ENCODE measurements at places on chromosomes 12 and 14.
A peak's percentile ranks its signal among the peaks of the same experiment; 100 is the strongest.

GRCh38 chr12:78970041-78970440, 105.5 kb downstream of the SYT1 start:
- no peak for DNase-seq

DNA sequence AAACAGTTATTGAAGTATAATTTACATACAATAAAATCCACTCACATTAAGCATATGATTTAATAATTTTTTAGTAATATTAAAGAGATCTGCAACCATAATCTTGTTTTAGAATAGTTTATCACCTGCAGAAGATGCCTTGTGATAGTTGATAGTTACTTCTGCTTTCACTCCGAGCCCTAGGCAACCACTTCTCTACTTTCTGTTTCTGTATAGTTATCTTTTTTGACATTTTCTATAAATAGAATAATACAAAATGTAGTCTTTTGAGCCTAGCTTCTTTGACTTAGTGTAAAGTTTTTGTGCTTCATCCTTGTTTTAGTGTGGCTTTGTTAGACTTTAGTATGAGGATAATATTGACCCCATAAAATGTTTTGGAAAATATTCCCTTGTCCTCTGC, 111.0 kb downstream of the MNAT1 start:
- no peak for DNase-seq

DNA sequence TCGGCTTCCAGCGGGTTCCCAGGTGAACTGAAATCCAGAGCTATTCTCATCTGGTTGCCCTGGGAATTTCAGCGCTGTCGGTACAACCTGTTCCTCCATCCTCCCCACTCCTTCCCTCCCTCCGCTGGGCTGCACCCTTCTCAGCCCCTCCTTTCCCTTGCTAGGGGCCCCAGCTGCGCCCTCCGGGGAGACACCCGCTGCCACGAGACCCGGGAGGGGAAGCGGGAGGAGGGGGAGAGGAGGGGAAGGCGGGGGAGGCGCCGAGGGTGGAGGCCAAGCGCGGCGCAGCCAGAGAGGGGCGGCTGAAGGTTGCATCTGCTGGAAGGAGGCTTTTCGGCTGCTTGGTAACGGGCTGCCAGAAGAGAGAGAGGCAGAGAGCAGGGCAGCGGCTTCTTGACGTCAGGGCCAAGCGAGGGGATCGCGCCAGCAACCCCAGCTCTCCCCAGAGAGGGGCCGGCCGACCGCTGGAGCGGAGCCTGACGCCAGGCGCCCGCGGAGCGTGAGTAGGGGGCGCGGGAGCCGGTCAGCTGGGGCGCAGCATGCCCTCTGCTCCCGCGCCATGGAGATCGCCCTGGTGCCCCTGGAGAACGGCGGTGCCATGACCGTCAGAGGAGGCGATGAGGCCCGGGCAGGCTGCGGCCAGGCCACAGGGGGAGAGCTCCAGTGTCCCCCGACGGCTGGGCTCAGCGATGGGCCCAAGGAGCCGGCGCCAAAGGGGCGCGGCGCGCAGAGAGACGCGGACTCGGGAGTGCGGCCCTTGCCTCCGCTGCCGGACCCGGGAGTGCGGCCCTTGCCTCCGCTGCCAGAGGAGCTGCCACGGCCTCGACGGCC, at the start of gene KCNA5:
TSS of gene KCNA5 (plus strand) at position 291 of the 831 bp plus-strand sequence. CDS start at position 560, 269 bp downstream.
- DNase-seq, result peak; percentile 42

DNA sequence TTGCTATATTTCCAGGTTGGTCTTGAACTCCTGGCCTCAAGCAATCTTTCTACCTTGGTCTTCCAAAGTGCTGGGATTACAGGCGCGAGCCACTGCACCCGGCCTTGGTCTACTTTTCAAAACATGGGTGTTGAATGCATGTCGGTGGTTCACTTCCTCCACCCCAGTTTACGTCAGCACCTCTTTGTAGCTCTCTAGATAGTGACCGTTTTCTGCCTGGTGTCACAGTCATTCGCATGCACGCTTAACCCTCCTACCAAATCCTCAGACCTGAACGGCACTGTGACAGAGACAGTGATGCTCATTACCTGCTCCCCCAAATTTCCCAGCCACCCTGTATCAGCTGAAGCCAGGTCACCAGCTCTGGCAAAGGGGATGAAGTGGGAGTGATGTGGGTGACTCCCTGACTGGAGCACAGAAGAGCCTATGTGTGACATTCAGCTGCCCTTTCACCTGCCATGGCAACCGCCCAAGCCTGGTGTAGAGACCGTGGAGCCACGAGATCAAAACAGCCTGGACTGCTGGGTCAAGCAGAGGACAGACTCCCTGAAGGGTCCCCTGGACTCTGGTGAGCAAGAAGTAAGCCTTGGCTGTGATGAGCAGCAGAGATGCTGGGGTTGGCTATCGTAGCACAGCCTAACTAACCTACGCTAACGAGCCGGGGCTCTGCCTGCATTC, 66.2 kb upstream of the GPR68 start:
- no peak for DNase-seq

GRCh38 chr12:15931590-15932053, 20.5 kb downstream of the DERA start:
- peak; percentile 78 for DNase-seq

DNA sequence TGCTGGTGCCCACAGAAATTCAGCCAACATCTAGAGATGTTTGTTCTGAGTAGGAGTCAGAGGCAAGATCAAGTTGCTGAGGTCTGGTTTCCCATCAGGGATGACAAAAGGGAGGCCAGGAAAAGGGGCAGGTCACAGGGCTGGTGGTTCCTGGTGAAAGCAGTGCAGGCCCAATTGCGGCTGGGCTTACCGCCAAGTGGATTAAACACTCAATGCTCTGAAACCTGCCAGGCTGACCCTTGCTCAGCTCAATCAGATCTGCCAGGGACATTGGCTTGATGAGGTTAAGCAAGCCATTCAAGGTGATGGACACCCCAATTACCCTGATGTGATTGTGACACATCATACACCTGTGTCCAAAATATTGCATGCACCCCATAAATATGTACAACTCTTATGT, 5.5 kb upstream of the OAS1 start:
- no peak for DNase-seq

DNA sequence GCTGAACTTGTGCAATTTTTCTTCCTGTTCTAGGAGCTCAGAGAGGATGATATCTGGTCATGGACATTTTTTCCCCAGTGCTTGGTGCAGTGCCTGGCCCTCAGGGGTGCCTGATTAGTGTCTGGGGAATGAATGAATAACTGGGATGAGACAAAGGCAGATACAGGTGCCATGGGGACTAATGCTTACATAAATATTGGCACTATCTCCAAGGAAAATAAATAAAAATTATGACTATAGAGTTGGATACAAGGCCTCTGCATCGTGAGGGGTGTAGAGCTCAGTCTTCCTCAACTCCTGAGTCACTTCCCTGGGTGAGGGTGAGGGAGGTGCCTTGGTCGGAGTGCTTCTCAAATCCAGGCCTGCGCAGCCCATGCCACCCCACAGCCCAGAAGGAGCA, 188.6 kb downstream of the KCNA5 start:
- no peak for DNase-seq

GRCh38 chr12:27554421-27555186, 30.6 kb downstream of the PPFIBP1 start:
- DNase-seq, result no peak

- DNase-seq, result peak; percentile 61
Measured at GRCh38 chr12:48814262-48815125, 3.8 kb upstream of the CACNB3 start.

DNA sequence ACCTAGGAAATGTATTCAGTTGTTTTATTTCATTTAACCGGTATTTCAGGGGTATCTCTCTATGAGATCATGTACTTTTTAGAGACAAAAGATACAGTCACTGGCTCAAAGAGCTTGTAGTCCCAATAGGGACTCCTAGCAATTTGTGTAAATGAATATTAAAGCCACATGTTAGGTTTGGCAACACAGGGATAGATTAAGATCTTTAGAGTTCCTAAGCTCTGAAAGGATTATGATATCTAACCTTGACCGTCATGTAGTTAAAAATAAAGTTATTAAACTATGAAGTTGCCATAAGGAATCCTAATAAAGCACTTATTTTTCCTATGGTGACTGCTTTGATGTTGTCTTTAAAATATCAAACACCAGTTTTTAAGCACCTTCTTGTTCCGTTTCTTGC, 100.4 kb upstream of the FGD4 start:
- DNase-seq, result peak; percentile 7

GRCh38 chr12:119115296-119115905, 63.3 kb upstream of the HSPB8 start:
- DNase-seq, result peak; percentile 26

- DNase-seq, result no peak
Measured at GRCh38 chr14:74906925-74907521, 16.0 kb downstream of the RPS6KL1 start.

DNA sequence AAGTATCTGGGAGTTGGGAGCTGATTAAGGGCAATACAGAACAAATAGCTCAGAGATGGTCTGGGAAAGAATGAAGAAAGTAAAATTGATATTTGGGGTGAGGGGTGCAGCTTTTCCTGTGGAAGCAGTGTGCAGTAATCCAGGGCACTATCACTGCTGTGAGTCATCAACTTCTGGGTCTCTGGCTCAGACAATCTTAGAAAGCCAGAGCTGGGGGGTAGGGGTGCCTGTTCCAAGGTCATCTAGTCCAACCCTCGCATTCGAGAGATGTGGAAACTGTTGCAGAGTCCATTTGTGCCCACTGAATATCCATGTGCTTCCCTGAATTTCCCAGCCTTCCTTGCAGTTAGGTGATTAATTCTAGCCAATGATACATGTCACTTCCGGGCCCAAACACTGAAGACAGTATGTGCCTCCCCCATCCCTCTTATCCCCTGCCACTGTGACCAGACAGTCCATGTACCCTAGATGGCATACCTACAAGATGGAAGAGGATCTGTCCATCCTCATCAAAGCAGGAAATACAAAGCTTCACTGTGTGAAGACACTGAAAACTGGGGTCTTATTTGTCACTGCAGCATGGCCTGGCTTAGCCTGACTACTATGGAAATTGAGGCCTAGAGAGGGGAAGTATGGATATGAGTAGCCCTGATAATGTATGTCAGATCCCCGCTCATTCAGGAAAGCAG, 51.9 kb downstream of the ZFP36L1 start:
- no peak for DNase-seq

GRCh38 chr14:66432334-66432733, 53.8 kb upstream of the CCDC196 start:
- DNase-seq, result no peak

DNA sequence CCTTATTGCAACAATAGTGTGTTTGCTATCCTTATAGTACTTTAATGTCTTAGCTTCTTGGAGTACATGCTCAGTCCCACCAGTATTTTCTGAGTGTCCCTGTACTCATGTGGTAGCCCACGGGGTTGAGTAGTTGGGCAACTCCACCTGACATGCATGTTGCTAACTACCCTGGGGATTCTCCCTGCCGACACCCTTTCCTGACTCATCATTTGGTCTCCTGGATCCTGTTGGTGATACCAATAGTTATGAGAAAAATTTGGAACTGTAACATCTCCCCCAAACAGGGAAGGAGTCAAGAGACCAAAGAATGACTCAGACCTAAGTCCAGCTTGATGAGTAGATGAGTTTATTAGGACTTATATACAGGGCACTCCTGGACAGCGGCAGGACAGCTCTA, 101.6 kb downstream of the BRMS1L start:
- no peak for DNase-seq

GRCh38 chr12:2960996-2961616, 1.9 kb downstream of the TEAD4 start:
- DNase-seq, result no peak

DNA sequence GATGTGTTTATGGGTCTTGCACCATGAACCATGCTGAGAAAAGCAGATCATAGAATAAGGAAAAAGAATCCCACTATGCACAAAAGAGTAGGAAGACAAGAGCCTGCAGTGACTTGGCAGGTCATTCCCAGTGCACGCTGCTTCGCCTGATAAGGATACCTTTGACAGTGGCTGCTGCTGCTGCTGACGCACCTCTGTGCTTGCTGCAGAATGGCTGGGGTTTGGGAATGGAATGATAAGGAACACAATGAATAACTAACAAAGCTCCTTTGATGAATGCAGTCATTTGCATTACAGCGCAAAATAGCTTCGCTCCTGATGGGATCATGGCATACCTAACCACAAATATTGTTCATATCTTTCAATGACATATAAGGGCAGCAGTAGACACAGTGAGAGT, 278.7 kb downstream of the PDZRN4 start:
- no peak for DNase-seq

DNA sequence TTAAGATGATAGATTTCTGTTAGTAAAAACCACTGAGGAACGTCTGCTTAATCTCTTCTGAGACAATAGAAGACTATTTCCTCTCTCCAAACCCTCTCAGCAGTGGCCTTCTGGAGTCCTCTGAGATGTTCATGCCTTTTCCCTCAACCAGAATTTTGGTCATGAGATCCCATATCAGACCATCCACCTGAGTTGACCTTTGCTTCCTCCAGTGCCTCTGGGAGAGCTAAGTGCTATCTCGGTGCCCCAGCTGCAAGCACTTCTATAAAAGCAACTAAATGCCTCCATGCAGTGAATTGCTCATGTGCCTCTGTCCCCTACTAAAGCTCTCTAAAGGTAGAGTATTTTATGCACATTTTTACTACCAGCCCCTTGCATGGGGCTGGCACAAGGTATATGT, 172.8 kb upstream of the BCL2L14 start:
- no peak for DNase-seq

DNA sequence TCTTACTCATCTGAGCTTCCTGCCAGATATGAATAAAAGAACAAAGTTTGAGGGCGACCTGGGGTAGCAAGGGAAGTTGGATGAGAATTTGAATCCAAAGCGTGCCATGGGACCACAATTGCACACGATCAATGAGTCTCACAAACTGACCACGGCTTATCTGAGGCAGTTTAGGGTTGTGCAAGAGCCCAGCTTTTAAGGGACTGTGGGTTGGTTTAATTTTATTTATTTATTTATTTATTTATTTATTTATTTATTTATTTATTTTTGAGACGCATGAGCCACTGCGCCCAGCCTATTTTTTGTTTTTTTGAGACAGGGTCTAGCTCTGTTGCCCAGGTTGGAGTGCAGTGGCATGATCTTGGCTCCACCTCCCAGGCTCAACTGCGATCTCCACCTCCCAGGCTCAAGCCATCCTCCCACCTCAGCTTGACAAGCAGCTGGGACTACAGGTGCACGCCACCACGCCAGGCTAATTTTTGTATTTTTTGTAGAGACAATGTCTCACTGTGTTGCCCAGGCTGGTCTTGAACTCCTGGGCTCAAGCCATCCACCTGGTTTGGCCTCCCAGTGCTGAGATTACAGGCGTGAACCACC, 1.1 kb downstream of the AMDHD1 start:
- DNase-seq, result no peak

GRCh38 chr12:121090586-121091514, 41.8 kb upstream of the P2RX7 start:
- no peak for DNase-seq

DNA sequence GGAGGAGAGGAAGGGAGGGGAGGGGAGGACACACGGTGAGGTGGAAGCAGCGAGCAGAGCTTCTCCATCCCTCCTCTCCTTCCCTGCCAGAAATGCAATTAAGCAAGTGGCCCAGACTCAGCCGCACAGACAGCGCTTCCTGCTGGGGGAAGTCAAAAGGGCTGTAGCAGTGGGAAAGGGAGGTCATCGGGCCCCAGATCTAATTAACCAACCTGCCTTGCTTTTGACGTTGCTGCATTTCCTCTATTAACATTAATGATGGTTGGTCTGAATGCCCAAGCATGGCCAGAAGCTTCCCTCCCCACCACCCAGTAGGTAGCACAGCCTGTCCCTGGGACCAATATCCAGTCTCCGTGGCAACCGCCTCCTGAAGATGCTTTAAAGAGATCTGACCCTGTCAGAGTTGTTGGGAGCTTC, 4.6 kb upstream of the NGB start:
- DNase-seq, result no peak

- DNase-seq, result peak; percentile 85
Measured at GRCh38 chr12:117284140-117284539, 77.3 kb downstream of the NOS1 start.

- no peak for DNase-seq
Measured at GRCh38 chr12:101967506-101967905, 90.1 kb downstream of the DRAM1 start.

GRCh38 chr12:81128930-81129554, 51.2 kb downstream of the ACSS3 start:
- peak; percentile 6 for DNase-seq
